HCEC 1CT (cell line): ENCODE measurements at places on chromosomes 3 and 15.

DNA sequence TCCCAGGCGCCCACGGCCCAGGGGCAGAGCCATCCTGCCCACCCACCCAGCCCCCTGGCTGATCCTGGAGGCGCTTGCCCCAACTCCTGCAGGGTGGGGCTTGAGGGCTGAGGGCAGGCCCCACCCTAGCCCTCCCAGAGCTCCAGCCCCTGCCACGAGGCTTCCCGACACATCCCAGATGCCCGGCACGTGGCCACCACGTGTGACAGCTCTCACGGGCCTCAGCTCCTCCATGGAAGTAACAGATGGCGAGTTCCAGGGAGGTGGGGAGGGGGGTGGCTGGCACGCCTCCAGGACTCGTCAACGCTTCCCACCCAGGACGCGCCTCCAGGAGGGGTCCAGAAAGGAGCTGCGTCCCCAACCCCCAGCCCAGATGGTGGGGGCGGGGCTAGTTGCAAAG lies 29.1 kb downstream of the PLXND1 start:
- DNase-seq: no peak

DNA sequence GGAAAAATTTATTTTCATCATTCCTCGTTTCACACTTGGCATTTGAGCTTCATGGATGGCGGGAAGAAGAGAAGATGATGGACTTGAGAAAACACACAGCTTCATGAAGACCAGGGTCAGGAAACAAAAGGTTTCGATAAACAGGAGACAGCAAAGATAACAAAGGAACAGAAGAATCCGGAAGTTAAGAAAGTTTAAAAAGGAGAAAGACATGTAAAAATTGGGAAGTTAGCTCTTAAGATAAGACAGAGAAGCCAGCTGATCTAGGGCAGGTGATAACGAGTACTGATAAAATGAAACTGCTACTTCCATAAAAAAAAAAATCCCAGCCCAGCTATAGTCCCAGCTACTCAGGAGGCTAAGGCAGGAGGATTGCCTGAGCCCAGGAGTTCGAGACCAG lies 23.9 kb downstream of the IL5RA start:
- no peak for DNase-seq

GRCh38 chr15:74889390-74889882 lies 406 bp upstream of the MPI start:
- DNase-seq: peak; percentile 8

- DNase-seq: peak; percentile 86
These were observed 10.8 kb upstream of the FANCD2 start for GRCh38 chr3:10015461-10015904.

GRCh38 chr3:131315162-131315561 lies 66.4 kb upstream of the NUDT16 start:
- no peak for DNase-seq

GRCh38 chr15:93247466-93248121 lies 158.6 kb upstream of the RGMA start:
- DNase-seq: no peak

DNA sequence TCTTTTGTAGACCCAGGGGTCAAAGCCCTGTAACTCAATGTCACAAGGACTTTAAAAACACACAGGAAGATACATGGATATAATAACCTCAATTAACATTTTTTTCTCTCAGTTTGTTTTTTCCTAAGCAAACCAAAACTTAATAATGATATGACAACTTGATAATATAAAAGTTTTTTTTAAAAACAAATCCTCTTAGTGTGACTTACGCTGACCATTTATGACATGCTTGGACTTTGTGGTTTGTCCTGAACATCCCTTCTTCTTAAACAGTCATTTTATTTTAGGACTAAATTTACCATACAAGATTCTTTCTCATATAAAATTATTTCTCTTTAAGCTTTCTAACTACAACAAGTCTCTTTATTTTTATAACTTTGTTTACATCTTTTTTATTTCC lies 25.4 kb upstream of the FAM3D start:
- no peak for DNase-seq

DNA sequence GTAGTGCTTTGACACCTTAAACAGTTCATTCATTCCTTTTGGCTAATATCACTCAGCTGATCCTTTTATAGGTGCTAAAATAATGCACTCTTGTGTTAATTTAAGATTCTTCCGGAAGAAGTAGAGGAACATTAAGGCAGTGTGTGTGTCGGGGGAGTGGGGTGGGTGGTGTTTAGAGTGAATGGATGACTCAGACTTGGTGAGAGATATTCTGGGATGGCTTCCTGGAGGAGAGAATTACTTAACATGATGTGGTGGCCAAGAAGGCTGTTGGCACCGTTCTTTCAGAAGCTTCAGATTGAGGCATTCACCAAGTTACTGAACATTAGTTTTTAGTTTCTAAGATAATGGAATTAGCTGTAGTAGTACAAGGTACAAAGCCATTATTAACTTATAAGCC lies 125.6 kb upstream of the ROPN1 start:
- peak; percentile 57 for DNase-seq

GRCh38 chr3:13253208-13253937 lies 166.7 kb downstream of the NUP210 start:
- DNase-seq: no peak

DNA sequence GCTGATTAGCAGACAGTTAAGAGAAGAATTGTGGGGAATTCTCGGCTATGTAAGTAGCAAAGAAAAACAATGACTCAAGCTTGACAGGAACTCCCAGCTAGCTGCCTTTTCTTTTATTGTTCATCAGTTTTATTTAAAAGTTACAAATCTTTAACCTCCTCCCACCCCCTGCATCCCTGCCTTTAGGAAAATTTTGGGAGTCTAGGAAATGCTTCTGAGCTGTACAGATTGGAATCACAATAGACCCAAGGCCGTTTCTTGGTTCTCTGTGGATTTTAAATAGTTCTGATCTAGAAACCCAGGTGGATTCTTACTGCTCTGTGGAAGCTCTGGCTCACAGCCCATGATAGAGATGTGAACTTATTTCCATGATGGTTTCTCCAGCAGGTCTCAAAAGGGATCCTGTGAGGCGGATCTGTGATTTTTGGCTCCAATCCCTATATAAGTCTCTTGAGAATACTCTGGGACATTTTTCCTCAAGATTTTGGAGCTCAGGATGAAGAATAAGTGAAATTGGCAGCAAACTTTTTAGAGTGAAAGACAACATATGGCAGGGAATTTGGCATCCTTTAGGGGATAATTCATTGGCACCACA lies 312.3 kb downstream of the EPHA3 start:
- DNase-seq: no peak

- no peak for DNase-seq
These were observed 85.8 kb upstream of the KBTBD8 start for GRCh38 chr3:66912306-66912705.

DNA sequence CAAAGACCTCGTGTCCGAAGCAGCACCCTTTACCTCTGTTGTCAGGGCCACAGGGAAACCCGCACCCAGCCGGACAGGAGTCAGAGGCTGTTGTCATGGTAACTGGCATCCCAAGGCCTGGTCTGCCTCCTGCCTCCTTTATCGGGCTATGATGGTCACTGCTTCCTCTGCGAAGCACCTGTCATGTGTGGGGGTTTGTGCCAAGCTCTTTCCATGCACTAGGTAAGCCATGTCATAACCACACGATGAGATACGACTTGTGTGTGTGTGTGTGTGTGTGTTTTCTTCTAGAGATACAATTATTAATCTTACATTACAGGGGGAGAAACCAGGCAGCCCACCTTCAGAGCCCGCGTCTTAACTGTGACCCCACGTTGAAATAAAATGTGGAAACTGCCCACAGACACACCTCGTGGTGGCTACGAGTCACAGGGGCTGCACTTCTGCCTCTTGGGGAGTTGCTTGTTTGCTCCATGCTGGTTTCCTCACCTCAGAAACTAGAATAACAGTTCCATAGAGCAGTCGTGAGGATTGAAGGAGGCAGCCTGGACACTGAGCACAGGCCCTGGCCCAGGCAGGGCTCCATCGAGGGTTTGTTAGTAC lies 18.0 kb downstream of the ZDHHC19 start:
- DNase-seq: no peak

DNA sequence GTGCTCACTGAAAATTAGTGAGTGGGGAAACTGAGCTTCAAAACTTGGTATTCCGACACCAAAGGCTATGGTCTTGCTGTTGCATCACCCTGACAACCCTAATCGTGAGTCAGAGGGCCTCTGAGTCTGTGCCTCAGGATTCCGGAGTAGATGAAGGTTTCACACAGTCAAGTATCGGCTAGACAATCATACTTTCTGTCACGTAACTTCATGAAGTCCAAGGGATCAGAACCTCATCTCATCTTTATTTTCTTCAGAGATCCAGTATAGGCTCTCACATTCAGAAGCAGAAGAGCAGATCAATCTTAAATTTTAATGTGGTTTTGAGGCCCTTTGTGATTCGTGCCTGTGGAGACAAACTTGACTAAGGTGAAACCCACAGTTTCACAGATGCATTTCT lies 26.1 kb upstream of the NECTIN3 start:
- DNase-seq: no peak

DNA sequence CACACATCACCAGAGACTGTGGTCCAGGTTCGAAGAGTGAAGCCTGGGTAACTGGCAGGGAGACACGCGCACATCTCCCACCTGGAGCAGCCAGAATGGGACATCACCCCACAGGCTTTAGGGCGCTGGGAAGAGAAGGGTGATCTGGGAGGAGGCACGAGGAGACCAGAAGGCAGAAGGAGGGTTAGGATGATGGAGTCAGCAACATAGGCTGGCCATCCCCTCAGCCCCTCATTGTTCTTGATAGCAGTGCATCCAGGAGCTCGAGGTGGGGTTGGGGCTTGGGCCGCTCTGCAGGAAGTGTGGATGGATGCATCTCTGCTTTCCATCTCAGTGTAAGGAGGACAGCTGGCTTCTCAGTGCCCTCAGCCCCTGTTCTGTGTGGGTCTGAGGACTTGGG lies 15.2 kb downstream of the PLA2G4F start:
- no peak for DNase-seq

DNA sequence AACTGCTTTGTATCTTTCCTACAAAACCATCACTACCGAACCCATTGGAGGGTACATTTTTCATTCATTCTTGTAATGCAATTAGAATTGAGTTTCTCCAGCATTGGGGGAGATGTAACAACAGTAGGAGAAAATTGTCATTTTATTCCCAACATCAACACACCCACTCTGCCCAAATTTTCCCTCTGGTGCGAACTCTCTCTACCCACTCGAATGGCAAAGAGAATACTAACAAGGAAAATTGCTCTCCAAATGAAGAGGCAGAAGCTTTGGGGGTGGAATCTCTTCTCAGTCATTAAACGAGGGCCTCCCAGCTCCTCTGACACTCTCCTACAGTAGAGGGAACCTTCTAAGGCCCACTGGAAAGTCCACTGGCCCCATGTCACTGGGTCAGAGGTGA lies 135.7 kb downstream of the MEGF11 start:
- no peak for DNase-seq

- DNase-seq: no peak
These were observed 41.8 kb downstream of the IQCB1 start for GRCh38 chr3:121793078-121793477.

GRCh38 chr15:26260517-26261133 lies 397.5 kb upstream of the ATP10A start:
- no peak for DNase-seq

DNA sequence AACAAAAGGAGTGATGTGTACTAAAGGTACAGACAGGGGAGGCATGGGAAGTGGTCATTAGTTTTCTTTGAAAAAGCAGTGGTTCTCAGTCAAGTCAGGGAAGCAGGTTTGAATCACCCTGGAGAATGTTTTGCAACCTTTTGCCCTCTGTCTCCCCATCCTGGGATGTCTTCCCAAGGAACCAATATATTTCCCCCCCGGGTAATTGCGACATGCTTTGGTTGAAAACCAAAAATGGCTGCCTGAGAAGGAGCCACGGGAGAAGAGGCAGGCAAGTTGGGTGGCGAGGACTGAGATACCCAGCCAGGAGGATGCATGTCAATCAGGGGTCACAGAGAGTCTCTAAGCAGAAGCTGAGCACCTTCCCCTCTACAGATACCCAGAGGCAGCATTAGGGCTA lies 20.2 kb upstream of the PPP1R2 start:
- DNase-seq: no peak

GRCh38 chr3:144873066-144873465 lies 901.4 kb downstream of the DIPK2A start:
- DNase-seq: no peak

GRCh38 chr3:59052803-59053411 lies 3.1 kb upstream of the CFAP20DC start:
- DNase-seq: peak; percentile 61

- DNase-seq: no peak
These were observed 598.5 kb downstream of the ZNF385D start for GRCh38 chr3:21152555-21152954.

GRCh38 chr3:142656575-142656974 lies 60.4 kb downstream of the PLS1 start:
- DNase-seq: no peak

DNA sequence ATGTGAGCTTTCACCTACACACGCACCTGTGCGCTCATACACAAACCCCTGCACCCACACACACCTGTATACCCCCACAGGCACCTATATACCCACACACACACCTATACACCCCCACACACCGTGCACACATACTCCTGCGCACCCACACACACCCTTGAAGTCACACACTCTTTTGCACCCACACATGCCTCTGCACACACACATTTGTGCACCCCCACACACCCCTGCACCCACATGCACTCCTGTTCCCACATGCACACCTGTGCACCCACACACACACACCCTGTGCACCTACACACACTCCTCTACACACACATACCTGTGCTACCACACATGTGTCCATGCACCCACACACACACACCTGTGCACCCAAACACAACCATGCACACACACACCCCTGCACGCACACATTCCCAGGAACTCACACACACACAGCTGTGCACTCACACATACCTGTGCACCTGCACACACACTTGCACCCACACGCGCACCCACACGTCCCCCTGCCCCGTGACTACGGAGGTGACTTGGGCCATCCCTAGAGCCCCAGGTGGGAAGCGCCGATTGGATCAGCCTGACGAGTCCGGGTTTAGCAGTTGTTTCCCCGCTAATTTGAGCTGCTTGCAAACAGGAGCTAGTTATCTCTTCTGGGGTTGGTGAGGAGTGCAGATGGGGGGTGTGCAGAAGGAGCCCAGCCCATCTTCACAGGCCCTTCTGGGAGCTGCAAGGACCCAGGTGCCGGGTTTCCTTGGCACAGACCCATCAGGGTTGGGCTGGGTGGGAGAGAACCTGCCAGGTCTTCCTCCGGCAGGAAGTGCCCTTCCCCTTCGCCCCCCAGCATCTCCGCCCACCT lies 97.8 kb downstream of the CHSY1 start:
- DNase-seq: no peak

- peak; percentile 95 for DNase-seq
These were observed 787.7 kb downstream of the MCTP2 start for GRCh38 chr15:95018888-95019545.

DNA sequence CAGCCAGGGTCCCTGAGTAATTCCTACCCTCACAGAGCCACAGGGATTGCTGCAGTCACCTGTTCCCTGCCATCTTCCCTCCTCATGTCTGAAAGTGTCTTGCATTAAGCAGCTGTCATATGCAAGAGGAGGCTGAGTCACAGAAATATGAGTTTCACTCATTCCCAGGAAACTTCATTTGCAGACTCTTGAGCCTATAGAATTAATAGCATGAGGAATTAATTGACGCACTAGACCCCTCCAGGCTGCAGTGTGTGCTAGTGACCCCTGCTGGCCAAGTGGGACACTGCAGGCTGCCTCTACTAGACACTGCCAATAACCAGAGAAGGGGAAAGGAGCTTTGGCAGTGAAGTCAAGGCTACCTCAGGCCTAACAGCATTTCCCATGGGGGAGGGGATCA lies 50.6 kb upstream of the SLC6A1 start:
- DNase-seq: no peak
